ENCODE measurements at places on chromosomes 2 and 18.

GRCh38 chr2:60551240-60552077, 2.0 kb downstream of the BCL11A start:
- DNase-seq = no peak

DNA sequence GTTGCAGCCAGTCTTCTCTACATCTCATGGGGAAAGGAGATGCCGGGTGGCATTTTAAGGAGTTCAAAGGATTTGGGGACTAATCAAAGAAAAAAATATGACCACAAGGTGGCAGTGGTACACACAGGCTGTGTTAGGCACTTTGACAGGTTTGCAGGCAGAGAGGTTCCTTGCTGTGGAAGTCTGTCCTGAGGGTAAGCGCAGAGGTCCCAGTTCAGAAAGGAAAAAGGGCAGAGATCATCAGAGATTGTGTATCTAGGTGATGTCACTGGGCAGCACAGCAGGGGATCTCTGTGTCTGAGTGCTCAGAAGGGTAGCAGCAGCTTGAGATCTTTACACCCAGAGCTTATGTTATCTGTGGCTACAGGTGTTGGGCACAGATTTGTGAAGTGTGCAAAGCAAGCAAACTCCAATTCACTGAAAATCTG, 231.4 kb downstream of the LRRTM1 start:
- peak; percentile 45 for DNase-seq

GRCh38 chr2:5696945-5697521, 4.8 kb downstream of the SOX11 start:
- DNase-seq = no peak

- DNase-seq = no peak
Measured at GRCh38 chr2:11387843-11388242, 43.4 kb upstream of the ROCK2 start.

- DNase-seq = no peak
Measured at GRCh38 chr2:171360905-171361304, 72.9 kb downstream of the METTL8 start.

DNA sequence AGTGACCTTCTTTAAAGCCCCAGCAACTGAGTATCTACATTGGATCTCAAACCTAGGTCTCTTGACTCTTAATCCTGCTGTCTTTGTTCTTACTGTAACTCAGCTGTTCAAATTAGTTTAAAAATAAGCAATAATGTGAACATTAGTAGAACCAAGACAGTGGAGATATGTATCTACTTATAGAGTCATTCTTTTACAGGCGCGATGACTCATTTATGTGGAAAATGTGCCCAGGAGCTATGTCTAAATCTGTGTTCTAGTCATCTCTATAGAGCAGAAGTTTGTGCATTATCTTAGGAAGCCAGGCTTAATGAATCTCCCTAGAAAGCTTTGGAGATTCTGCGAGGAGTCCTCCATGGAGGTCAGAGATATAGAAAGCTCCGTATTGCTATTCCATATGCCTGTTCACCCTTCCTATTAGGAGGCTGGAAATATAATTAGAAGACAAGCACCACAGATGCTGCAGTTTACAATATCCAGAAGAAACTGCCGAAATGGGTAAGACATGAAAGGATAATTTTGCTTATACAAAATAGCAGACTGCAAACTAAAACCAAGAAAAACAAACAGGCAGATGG, 211.6 kb downstream of the TRIB2 start:
- no peak for DNase-seq

DNA sequence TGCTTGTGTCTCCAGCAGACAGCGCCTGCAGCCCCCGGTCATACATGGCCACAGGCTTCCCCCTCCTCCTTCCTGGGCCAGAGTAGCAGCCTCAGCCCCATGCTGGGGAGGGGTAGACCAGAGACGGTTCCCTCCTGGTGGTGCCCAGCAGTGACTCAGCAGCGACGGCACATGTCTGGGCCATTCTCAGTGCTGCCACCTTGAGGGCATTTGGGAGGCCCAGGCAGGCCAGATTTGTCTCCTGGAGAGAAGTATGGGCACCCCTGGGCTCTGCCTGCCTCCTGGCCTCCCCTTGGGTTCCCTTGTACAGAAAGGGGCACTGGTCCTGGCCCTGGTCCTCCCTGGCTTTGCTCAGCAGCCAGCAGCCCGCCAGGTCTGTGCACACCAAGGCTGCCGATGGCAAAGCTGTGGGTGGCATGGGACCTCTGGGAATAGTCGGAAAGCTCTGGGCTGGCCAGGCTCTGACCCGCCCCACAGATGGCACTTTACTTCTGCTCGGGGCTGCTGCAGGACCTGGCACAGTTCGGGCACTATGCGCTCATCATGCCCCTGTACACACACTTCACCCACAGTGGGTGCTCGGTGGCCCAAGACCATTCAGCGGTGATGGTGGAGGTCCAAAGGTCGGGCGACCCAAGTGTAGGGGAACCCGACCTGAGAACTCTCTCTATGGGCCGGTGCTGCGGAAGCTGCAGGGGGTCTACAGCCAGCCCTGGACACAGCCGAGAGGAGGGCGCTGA, 11.4 kb upstream of the ALPI start:
- DNase-seq = peak; percentile 77

DNA sequence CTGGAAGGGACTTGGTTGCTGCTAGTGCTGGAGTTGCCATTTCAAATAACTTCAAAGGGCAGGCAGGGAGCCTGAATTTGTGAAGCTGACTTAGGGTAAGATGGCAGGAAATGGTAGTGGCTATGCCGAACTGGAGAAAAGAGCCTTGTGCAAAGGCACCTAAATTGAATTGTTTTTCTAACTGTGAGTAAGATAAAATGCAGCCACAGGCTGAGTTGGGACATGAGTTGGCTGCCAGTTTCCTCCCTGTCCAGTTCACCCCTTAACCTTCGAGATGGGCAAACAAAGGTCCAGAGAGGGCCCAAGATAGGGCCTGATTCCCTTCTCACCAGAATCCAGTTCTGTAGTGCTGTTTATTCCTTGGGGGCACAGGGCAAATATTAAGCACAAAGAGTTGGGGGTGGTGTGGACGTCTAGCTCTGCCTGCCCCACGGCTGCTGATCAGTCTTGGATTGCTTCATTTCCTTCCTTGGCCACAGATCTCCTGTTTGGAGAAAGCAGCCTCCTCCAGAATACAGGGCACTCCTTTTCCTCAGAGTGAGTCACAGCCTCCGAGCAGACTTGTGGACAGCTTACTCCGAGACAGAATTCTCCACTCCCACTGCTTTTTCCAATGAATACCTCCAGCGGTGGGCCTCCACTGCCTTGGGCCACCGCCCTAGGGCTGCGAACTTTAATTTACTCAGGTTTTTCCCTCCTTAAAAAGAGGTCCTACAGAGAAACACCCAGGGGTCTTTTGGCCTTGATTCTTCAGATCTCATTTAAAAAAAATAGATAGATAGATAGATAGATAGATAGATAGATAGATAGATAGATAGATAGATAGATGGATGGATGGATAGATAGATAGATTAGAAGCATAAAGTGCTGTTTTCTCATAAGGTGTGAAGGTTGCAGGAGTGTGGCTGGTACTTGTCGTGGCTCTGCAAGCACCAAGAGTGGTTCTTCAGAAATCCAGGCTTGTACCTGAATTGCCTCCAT, 18.4 kb upstream of the SLC20A1 start:
- peak; percentile 86 for DNase-seq

GRCh38 chr18:25875551-25876240, 214.7 kb downstream of the SS18 start:
- no peak for DNase-seq

DNA sequence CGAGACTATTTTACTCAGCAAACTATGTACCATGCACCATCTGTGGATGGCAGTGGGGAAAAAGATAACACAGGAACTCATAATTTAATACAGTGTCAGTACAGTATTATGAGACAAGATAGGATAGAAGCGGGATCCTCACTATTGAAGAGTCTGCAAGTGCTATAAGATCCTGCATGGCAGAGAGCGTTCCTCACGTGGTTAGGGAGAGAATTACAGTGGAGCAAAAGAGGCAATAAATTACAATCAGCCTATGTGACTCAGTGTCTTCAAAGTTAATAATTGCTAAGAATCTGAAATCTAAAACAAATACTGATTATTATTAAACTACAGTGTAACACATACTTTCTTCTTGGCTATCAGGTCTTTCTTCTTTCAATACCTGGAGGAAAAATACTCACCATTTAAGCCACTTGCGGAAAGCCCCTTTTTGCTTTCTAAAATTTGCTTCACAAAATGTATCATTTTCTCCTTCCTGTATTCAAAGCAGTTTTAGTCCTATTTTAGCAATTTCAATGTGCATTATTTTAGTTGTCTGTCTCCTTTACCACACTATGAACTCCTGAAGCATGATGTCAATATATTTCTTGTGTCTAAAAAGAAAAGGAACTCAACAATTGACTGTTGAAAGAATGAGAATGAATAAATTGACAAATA, 342.9 kb downstream of the SPAG16 start:
- DNase-seq = no peak

DNA sequence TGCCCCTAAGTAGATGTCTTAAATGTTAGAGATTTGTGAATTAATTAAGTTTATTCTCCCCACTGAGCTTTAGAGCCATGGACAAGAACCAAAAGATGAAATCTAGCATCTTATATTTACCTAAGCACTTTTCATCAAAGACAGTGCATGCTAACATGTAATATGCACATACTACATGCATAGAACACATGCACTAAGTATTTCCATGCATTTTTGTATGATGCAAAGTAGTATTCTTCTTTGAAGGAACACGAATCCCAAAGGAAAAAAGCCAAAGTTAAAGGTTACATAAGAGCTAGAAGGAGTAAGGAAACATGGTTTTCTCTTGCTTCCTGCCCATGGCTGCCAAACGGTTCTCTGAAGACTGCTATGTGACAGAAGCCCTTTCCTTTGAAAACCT, 15.3 kb downstream of the STAMBP start:
- DNase-seq = no peak

GRCh38 chr18:13120255-13120654, 98.3 kb upstream of the LDLRAD4 start:
- no peak for DNase-seq

DNA sequence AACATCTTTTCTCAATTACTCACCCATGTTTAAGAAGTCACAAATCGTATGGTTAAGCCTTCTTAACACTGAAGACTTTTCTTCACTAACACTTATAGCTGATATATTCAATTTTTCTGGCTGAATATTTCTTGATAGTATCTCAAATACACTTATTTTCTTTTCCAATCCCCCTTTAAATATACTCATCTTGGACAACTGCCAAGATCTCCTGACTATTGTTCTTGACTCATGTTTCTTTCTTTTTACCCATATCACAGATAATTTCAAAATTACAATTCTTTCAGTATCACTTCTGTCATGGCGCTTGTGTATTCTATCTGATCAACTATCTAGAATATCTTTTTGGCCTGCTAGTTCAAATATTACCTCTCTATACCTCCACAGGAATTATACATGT, 954.3 kb upstream of the ACVR2A start:
- no peak for DNase-seq

GRCh38 chr2:136738044-136738443, 27.3 kb upstream of the THSD7B start:
- no peak for DNase-seq

- DNase-seq = no peak
Measured at GRCh38 chr2:176039375-176039774, 37.3 kb upstream of the LNPK start.

- DNase-seq = no peak
Measured at GRCh38 chr2:16006537-16007166, 66.3 kb downstream of the MYCN start.

DNA sequence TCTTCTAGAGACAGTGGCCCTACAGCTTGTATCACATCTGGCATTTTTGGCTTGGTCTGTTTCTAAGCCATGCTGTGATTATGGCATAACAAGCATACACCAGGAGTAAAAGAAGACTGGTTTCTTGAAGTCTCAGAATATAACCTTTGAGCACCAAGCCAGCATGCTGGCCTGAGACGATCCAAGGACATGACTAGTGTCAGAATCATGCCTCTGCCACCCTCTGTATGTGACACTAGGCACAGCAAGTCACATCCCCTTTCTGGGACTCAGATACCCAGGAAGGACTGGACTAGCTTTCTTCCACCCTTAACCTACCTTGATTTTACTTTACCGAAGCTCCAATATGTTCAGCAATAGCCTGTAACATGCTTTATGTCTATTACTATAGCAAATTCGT, 345.5 kb downstream of the SETBP1 start:
- no peak for DNase-seq

DNA sequence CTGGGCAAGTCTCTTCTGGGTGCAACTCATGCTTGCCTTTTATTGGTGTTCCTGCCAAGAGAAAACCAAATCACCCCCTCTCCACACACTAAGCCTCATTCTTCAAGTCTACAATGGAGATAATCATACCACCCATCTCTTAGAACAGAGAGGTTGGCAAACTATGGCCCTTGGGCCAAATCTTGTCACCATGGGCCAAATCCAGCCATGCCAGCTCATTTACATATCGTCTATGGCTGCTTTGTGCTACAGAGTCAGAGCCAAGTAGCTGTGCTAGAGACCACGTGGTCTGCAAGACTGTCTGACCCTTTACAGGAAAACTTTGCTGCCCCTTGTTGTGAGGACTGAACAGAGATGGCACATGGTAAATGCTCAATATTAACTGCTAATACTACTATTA, 270.3 kb upstream of the PARD3B start:
- DNase-seq = no peak

DNA sequence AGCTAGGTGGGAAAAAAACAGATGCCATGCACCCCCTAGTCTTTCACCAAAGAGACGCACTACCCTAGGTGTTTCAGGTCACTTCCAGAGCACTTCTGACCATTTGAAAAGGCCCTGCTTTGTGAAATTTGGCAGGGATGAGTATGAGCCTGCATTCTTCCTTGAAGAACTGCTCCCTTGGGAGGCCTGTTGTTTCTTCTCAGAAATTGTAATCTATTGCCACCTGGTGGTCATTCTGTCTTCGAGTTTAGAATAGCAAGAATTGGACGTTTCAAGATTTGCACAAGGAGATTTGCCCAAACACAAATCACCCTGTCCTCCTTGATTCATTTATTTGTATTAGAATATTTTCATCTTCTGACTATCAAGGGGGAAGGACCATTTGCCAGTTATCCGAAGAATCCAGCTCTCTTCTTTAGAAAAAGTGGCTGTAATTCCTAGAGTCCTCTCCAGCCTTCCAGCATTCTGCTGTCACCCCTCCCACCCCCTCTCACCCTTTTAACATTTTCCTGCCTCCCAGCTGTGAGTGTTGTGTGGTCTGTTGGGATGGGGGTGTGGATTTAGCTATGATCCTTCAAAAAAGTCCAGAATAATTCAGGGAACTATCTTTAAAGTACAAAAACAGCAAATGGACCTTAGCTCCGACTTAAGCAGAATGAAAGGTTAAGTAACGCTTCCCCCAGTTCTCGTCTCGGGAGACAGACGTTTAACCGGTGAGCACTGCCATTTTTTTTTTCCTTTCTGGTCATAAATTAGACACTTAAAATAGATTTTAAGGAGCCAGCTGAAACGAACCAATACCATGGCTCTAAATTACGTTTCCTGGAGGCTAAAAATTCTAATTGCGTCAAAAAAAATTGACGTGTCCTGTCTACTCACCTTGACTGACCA, 3.7 kb upstream of the GAD1 start:
- no peak for DNase-seq

GRCh38 chr2:24051833-24052232, 2.3 kb downstream of the FKBP1B start:
- no peak for DNase-seq
